Immature natural killer cell (primary cell): ENCODE measurements at places on chromosomes 1 and 21. TPM values are rescaled to one million over a fixed set of nuclear protein-coding genes. Genes with fewer than 3 reads are reported as not detected.

- no peak for DNase-seq
Observed at GRCh38 chr21:46461909-46462308, 3.2 kb downstream of the DIP2A start.

Gene CD58
- 68.6 TPM for polyA plus RNA-seq

GRCh38 chr1:89900791-89901708 is 80.2 kb downstream of the LRRC8D start:
- no peak for DNase-seq

Gene EPHA10
- polyA plus RNA-seq = not detected

Gene SUSD4
- not detected for polyA plus RNA-seq

DNA sequence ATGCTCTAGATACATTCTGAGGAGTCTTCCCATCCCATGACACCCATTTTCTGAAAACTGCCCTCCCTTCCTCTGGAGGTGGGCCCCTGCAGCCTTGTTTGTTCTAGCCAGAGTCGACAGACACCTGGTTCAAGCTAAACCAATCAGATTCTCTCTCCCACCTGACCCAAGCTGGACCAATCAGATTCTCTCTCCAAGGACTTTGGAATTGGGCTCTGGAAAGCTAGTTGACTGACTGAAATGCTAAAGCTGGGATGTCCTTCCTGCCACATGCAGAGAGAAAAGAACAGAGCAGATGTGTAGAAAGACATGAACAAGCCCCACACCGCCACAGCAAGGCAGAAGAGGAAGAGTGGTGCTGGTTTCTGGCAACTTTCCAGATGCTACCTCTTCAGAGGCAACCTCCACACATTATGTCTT is 24.6 kb downstream of the ASAP3 start:
- no peak for DNase-seq

- DNase-seq = peak; percentile 64
Observed at GRCh38 chr1:27872059-27872801, at the start of gene THEMIS2. Gene THEMIS2 (plus strand): TSS chr1:27872544. CDS start chr1:27872572, 28 bp downstream.

- no peak for DNase-seq
Observed at GRCh38 chr1:10401281-10401680, 2.4 kb downstream of the PGD start.

- DNase-seq = no peak
Observed at GRCh38 chr1:205236951-205237475, 9.3 kb downstream of the TMCC2 start.
